COLO829 (cell line): ENCODE measurements at places on chromosomes 4 and X.

DNA sequence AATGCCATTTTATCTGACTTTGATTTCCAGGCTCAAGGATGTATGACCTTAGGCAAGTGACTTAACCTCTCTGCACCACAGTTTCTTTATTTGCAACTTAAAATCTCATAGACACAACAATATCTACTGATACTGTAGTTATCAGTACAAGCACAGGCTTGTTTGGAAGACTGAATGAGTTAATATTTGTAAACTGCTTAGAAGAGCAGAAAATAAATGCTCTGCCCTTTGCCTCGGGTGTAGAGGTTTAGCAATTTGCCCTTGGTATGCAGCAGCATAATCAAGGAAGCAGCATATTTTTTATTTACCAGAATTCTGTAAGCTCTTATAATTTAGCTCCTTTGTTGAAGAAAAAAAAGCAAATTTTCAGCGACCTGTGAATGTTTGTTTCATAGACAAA, 2.9 kb upstream of the CXCL1 start:
- DNase-seq, result no peak

GRCh38 chrX:122441451-122441850, 742.6 kb upstream of the GRIA3 start:
- no peak for DNase-seq

GRCh38 chr4:32010221-32010620, 1290.1 kb downstream of the PCDH7 start:
- DNase-seq, result peak; percentile 64

- no peak for DNase-seq
Measured at GRCh38 chr4:24471486-24472160, 112.7 kb downstream of the DHX15 start.

GRCh38 chr4:10715135-10715534, 30.6 kb upstream of the CLNK start:
- no peak for DNase-seq

GRCh38 chr4:33065749-33066148, 2345.6 kb downstream of the PCDH7 start:
- DNase-seq, result no peak

DNA sequence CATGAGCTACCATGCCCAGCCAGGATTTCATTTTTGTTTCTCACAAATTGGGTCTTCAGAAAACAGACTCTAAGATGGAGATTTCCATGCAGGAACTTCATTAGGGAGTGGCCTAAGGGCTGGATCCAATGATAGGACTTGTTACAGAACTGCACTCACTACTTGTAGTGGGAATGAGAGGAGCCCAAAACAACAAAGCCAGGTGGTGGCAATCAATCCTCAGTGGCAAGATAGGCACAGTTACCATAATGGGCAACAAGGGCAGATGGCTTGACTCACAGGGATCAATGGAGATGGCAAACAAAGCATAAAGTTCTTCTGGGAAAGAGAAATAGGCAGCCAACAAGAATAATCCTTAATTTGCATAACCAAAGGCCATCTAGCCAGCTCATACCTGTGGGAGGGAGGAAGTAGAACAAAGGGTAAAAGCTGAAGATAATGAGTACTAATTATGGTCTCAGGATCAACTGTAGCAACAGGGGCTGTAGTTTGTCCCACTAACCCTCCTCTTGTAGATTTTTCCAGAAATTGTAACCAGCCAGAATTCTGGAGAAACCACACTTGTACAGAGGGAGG, 72.8 kb upstream of the MAPK10 start:
- no peak for DNase-seq

GRCh38 chrX:81259020-81259713, 57.3 kb downstream of the SH3BGRL start:
- DNase-seq, result no peak

DNA sequence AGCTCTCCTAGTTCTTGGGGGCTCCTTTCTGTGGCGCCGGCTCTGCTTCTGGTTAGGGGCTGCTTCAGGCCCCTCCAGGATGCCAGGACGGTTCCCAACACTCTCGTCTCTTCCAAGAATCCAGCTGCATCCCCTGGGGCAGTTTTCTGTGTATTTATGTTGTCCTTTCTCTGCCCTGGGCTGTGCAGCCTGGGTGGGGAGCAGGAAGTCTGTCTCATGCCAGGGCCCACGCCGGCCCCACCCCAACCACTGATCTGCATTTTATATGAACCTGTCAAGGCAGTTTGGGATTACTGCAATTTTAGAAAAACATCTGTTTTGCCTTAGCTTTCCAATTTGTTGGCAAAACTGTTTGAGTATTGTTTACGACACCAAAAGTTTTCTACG, 14.6 kb downstream of the CTBP1 start:
- DNase-seq, result no peak

- no peak for DNase-seq
Measured at GRCh38 chrX:11967986-11968869, 170.0 kb upstream of the FRMPD4 start.
